ENCODE measurements at places on chromosomes 5 and 9.

DNA sequence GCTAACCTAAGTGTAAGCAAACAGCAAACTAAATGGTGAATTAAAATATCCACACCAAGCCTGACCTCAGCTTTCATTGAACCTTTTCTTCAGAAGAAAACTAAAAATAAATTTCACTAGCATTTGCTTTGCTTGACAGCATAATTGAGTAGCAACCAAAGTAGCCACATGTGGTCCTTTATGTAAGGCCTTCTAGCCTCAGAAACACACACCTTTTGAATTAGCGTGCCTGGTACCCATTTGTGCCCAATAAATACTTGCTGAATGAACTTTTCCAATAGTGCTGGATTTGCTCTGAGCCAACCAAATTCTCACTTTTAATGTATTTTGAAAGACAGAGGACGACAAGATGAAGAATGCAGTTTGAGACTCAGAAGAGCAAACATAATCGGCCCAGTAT, 2.1 kb upstream of the NIPBL start:
- DNase-seq = no peak

GRCh38 chr5:93601802-93602155, 18.8 kb downstream of the NR2F1 start:
- no peak for DNase-seq

GRCh38 chr5:74594137-74595040, 46.1 kb downstream of the ENC1 start:
- DNase-seq = no peak

DNA sequence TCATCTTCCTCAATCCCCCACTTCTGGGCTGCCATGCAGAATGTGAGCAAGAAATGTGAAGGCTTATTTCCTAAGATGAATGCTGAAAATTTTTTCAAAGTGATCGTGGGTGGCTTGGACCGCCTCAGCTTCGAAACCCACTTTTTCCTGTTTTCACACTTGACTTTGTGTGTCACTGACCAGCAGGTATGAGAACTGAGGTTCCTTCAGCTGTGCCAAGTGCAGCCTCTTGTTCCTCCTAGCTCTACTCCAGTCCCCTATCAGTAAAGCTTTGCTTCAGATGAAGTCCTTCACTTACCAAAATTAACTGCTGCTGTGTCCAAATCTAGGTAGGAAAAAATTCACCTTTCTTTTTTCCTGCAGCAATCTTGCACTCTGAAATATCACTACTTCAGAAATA, 382.6 kb downstream of the DTWD2 start:
- no peak for DNase-seq

DNA sequence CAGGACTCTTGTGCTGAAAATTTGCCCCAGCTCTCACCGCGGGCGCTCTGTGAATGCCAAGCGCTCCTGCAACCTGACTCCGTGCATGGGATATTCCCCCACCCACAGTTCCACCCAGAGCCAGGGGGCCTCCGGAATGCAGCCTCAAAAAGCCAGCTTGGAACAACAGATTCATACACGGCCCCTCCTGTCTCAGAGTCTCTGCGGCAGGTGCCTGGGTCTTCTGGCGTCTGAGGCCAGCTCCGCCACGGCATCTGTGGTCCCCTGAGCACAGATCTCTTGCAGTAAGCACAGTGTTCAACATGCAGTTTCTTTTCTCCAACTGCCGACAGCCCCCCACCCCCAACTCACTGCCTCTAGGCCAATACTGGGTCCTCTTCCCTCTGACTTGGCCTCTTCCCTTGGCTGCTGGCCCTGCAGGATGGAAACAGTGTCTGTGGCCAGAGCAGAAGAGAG, 355.7 kb upstream of the IRX2 start:
- DNase-seq = no peak

- DNase-seq = no peak
These were observed 263.5 kb upstream of the SEMA6A start for GRCh38 chr5:116838011-116838536.

GRCh38 chr9:136782452-136782851, 8.7 kb upstream of the TMEM141 start:
- no peak for DNase-seq
